ENCODE measurements at places on chromosomes 16 and 17. TPM values are rescaled to one million over a fixed set of nuclear protein-coding genes. Genes with fewer than 3 reads are reported as not detected.

- DNase-seq, result no peak
Observed at GRCh38 chr17:82687375-82687861, 11.1 kb downstream of the RAB40B start.

- DNase-seq, result no peak
Observed at GRCh38 chr16:751152-752006, 9.2 kb upstream of the MSLN start.

- DNase-seq, result no peak
Observed at GRCh38 chr17:59418732-59419166, 87.3 kb downstream of the YPEL2 start.

DNA sequence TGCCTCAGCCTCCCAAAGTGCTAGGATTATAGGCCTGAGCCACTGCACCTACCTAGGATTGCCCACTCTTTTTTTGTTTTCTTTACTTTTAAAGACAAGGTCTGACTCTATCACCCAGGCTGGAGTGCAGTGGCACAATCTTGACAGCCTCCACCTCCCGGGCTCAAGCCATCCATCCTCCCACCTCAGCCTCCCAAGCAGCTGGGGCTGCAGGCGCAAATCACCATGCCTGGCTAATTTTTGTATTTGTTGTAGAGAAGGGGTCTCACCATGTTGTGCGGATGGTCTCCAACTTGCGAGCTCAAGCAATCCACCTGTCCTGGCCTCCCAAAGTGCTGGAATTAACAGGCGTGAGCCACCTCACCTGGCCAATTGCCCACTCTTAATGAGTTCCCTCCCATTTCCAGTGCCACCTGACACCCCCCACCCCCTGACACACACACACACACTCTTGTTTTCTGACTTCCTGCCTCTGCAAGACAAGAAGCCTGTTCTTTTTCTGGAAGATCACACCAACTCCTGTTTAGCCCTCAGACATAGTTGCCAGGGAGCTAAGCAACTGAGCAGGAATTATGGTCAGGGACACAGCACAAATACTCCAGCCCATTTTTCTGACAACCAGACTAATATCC, 2.6 kb downstream of the OVCA2 start:
- no peak for DNase-seq

GRCh38 chr17:50396261-50397110, 837 bp downstream of the LRRC59 start:
- DNase-seq, result peak; percentile 58

- DNase-seq, result no peak
Observed at GRCh38 chr16:47967374-47967773, 188.4 kb downstream of the ABCC12 start.

DNA sequence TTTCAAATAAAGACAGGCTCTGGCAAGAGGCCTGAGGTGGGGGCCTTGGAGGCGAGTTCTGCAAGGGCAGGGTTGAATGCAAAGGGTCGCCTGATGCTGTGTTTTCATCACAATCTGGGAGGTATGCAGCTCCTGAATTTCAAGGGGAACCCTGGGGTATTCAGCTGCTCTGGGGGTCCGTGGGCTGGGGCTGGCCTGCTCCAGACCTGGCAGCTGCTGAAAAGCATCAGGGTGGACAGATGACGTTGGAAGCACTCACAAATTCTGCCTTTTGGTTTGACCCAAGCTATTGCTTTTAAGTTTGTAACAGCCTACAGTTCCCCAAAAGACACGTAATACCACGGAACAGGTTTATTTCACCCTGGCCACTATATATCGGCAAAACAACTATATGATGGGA, 1.3 kb downstream of the DNAH17 start:
- no peak for DNase-seq

GRCh38 chr16:17749706-17750105, 278.9 kb upstream of the XYLT1 start:
- no peak for DNase-seq

DNA sequence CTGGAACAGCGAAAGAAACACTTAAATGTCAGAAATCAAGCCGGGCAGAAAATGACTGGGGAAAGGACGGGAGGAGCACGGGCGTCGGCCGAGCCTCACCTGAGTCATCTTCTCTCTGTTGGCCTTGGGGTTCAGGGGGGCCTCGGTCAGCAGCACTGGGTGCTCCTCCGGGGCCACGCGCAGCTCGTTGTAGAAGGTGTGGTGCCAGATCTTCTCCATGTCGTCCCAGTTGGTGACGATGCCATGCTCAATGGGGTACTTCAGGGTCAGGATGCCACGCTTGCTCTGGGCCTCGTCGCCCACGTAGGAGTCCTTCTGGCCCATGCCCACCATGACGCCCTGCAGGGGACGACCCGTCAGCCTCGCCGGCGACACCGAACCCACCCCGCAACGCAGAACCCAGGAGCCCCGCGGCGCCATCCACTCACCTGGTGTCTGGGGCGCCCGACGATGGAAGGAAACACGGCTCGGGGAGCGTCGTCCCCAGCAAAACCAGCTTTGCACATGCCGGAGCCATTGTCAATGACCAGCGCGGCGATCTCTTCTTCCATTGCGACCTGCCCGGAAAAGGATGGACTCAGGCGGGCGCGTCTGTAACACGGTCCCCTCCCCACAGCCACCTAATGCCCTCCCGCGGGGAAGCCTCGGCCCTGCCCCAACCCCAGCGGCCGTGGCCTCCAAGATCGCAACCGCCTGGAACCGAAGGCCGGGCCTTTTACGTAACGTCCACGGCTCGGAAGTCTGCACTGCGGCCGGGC, 616 bp downstream of the ACTG1 start:
- DNase-seq, result no peak

GRCh38 chr17:73657473-73658116, 13.3 kb upstream of the SDK2 start:
- DNase-seq, result peak; percentile 42

DNA sequence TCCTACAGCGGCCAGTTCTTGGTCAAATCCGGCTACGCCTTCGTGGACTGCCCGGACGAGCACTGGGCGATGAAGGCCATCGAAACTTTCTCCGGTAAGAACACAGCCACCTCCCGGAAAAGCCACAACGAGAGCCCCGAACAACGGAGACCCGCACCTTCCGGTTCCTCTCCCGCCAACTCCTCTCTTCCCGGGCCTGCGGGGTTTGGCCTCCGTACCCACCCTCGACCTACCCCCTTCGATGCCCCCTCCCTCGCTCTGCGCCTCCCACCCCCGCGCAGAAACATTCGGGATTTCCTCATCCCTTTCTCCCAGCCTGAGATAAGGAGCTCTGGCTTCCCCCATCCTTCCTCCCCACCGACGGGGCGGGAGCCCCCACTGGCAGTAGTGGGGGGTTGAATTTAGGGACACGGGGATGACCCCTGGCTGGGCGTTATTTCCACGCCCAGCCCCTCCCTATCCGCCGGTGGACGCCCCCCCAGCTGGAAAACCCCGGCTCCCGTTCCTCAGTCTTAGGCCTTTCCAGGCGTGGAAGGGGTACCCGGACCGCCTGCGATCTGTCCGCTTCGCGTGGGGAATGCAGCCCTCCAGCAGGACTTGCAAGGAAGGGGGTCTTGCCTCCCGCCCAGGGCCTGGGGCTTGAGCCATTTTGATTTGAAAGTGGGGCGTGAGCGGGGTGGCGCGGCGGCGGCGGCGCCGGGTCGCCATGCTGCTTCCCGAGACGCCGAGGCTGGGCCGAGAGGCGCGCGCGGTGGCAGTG, 822 bp downstream of the IGF2BP1 start:
- no peak for DNase-seq

DNA sequence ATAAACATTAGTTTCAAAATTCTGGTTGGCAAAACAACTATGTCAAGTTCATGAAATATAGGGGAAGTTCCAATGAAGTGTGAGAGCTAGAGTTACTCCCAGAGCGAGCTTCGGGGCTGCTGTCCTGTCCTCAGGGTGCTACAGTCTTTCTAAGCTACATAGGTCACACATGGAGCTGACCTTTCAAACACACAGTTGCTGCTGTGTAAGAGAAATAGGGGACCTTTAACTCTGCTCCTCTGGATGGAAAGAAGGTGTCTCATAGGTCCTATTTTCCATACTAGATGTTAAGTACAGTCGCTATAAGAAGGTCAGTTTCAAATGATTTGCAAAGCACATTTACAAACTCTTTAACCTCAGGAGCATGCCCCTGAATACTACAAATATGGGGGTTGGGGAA, 6.3 kb upstream of the AHSP start:
- no peak for DNase-seq

DNA sequence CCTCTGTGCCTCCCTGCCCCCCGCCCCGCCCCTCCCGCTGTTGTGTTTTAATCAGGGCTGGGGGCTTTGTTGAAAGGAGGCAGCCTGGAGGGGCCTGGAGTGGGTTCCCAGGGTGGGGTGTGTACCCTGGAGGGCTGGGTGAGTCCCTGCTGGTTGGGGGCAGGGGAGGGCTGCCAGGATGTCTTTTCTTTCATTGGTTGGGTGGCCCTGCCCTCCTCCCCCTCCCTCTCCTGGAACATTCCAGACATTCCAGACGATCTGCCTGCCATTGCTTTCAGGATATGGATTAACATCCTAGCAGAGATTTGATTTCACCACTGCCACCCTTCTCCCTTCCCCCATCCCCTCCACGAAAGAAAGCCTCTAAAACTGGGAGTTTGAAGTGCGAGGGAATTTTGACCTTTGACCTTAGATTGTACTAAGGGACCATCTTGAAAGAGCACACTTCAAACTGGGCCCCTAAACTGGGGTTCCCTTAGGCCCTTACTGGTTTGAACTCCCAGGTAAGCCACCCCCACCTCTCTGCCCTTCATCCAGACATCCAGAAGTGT, 25.3 kb downstream of the IGF2BP1 start:
- no peak for DNase-seq

The LRRC36 gene
- total RNA-seq, result 0.81 TPM

The KCTD13 gene
- total RNA-seq, result 35.3 TPM

The PITPNM3 gene
- 0.92 TPM for total RNA-seq

The APPBP2 gene
- 22.8 TPM for total RNA-seq

All from activated CD8-positive, alpha-beta T cell treated with anti-CD3 and anti-CD28 coated beads for 36 hours (primary cell).